Activated naive CD4-positive, alpha-beta T cell (primary cell): ENCODE measurements at places on chromosomes 3 and 15.
A peak's percentile ranks its signal among the peaks of the same experiment; 100 is the strongest.

- no peak for DNase-seq
Observed at GRCh38 chr3:46586738-46587246, 20.7 kb upstream of the LRRC2 start.

- no peak for DNase-seq
Observed at GRCh38 chr3:62550439-62550838, 177.1 kb upstream of the FEZF2 start.

DNA sequence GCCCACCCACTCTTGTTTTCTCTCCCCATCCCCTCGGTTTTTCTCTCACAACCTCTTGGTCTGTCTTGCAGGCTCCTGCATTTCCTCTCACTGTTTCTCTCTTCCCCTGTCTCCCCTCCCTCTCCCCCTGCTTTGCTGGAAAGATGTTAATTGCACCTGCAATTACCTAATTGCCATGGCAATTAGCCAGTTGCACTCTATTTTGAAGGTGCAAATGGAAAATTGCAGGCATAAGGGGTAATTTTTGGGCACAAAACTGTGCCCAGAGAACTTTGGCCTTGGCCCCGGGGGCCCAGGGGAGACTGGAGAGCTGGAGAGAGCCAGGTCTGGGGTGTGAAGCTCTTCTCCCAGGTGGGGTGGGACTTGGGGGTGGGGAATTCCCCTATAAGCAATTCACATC, 164.5 kb upstream of the TLE3 start:
- DNase-seq: no peak

GRCh38 chr3:10522646-10523303, 17.4 kb upstream of the ATP2B2 start:
- DNase-seq: no peak

- no peak for DNase-seq
Observed at GRCh38 chr3:48765376-48765775, 48.4 kb upstream of the IP6K2 start.

- no peak for DNase-seq
Observed at GRCh38 chr3:169148448-169149348, 514.8 kb downstream of the MECOM start.

GRCh38 chr3:66989860-66990696, 8.0 kb upstream of the KBTBD8 start:
- DNase-seq: no peak

DNA sequence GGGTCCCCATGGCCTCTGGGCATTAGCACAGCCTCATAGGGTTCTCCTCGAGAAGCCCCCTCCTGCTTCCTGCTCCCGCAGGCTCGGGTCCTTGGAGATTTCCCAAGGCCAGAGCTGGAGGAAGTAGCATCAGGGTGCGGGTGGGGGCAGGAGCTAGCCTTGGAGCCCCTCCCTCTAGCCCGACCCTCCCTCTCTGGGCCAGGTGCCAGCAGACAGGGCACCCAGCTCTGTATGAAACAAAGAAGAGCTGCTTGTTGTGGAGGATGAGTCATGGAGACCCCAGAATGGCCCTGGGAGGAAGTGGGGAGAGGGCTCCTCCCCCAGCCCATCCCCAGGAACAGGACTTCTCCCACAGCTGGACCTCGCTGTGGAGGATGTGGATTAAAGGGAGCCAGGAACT, 29.2 kb downstream of the EPHB3 start:
- DNase-seq: no peak

DNA sequence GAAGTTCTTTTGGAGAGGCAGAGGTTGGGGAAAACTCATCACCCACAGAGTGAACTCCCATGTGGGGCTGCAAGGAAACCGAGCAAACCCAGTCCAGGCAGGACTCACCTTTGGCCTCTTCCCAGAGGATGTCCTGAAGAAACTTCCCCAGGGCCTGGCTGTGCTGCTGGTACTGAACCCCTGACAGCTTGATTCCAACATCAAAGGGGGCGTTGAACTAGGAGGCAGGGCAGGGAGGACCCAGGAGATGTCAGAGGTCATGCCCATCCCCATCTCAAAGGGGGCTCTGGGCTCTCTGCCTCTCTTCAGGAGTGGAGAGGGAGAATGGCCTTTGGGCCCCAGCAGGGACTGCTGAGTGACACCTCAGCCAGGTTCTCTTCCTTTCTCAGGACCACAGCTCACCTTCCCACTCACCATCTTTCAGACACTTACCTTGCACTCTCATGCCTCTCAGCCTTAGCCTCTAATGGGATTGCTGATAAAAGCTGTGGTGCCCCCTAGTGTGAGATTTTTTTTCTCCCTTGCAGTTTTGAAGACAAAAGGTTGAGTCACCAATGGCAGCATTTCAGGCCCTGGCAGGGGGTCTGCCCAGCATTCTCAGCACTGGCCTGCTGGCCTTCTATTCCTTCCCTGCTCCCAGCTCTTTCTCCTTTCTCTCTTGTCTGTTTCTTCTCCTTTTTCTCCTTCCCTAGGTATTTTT, 6.0 kb downstream of the GHRL start:
- DNase-seq: no peak

DNA sequence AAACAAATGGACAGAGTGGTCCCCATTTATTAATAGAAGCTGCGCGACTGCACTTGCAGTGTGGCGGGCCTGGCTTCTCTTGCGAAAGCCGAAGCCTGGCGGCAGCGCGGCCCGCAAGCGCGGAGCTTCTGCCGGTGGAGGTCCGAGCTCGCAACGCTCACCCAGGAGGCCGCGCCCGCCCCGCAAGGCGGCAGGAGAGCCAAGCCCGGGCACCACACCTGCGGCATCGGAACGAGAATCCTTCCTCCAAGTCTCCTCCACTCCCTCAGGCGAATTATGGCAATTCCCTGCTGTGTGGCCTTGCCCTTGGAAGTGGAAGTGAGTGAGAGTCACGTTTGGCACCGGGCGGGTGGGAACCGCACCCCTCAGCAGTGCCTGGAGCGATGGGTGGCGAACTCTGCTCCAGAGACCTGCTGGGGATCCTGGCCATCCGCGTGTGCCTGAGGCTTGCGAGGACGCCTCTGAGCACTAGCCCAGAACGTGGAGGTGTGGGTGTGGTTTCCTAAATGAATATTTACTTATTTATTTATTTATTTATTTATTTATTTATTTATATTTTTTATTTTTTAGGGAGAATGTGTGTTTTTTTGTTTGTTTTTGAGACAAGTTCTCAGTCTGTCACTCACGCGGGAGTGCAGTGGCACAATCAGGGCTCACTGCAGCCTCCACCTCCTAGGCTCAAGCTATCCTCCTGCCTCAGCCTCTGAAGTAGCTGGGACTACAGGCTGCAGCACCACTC, 133.7 kb upstream of the UBE2E1 start:
- no peak for DNase-seq

DNA sequence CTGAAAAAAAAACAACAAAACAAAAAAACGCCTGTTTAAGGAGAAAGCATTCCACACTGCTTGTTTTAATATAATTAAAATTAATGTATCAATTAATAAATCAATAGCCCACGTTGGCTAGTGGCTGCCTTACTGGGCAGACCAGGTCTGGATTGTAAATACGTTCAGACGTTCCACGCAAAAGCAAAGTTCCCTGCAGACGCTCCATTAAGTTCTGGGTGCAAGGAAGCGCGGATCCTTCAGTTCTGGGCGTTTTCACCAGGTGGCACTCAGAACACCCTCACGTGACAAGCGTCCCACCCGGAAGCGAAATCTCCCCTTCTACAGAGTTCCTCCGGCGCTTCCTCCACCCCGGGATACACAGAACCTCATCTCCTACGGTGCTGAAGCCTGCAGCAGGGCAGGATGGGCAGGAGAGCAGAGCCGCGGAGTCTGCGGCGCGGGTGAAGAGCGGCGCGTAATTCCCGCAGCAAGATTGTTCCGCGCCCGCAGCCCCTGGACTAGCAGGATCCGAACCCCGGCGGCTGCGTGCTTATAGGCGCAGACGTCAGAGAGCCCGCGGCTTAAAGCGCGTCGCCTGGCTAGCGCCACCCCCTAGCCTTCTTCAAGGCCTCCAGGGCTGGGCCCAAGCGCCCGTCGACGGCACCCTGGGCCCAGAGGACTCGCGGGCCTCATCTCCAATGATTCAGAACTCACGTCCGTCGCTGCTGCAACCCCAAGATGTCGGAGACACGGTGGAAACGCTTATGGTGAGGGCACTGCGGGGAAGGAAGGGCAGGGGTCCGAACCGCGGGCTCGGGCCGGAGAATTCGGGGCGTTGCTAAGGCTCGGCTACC, at the start of gene SLC25A38:
SLC25A38 (plus strand) TSS at position 326 of the 836 bp plus-strand sequence; CDS start at position 681, 355 bp downstream.
- DNase-seq: no peak

- no peak for DNase-seq
Observed at GRCh38 chr3:120341658-120342346, 7.4 kb downstream of the LRRC58 start.

DNA sequence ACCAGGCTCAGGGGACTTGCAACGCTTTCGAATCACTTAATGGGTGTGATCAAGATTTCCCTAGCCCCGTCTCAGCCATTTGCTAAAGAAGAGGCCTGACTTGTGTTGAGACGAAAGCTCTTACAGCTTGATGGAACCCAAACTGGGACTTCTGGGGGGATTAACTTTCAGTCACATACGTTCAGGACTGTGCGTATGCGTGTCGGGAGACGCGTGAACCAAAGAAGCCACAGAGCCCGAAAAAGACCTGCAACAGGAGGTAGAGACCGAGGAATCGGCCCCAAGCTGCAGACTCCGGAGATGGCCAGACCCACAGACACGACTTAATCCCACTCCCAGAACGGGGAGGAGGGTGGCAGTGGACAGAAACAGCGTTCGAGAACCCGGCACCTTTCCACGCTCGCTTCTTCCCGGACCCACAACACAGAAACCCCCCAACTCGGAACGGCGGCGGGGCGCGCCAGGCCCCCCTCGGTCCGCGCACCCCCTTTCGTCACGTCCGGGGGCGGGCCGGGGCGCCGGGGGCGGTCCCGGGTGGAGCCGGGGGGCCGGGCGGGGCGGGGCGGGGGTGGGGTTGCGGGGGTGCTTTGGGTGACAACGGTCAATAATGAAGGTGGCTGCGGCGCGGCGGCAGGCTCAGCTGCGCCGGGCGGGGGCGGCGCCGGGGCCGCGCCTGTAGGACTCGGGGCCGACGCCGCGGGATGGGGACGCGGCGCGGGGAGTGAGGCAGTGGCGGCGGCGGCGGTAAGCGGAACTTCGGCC, at the start of gene ATP11B:
ATP11B (plus strand) TSS at position 604 of the 762 bp plus-strand sequence. CDS start 256 bp downstream, outside the sequence.
- DNase-seq: peak; percentile 35

DNA sequence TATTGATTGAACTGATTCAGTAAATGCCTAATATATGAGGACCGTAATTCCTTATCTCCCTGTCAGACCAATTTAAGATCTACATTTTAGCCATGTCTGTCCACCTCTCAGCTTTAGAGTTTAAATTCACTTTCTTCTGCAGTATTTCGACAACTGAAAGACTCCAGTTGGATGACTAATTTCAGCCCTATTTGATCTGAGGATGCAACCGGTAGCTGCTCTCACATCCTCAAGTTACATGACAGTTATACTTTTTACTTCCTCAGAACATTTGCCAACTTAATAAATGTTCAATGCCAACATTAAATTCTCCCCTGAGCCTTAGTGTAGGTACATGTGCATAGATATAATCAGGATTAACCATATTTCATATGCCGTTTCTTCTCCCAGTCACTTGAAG, 2.5 kb upstream of the HHLA2 start:
- DNase-seq: no peak

DNA sequence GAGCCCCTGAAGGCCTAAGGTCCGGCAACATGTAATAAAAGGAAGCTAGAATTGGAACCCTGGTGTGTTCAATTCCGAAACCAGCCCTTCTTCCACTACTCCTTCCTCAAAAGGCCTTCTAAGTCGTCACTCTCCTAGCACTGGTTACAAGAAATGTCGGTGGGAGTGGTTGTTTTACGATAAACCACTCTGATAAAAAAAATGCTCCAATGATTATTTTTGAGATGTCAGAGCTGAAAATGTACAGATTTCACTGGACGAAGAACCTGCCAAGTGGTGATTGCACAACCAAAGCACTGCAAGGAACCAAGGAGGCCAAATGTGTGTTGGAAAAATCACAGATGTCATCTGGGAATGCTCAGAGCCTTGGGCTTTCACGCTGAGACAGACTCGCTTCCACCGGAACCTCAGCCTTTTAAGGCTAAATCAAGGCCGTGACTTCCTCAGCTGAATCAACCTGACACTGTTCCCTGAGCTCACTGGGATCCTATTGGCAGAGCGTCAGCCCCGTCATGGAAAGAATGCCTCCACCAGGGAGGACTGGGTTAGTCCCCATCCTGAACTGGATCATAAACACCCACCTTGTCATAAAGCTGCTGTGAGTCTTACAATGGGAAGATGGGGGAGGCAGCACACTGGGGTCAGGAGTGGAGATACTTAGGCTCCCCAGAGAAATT, 108.1 kb upstream of the THBS1 start:
- no peak for DNase-seq

- no peak for DNase-seq
Observed at GRCh38 chr3:42157540-42158538, 66.7 kb downstream of the TRAK1 start.

DNA sequence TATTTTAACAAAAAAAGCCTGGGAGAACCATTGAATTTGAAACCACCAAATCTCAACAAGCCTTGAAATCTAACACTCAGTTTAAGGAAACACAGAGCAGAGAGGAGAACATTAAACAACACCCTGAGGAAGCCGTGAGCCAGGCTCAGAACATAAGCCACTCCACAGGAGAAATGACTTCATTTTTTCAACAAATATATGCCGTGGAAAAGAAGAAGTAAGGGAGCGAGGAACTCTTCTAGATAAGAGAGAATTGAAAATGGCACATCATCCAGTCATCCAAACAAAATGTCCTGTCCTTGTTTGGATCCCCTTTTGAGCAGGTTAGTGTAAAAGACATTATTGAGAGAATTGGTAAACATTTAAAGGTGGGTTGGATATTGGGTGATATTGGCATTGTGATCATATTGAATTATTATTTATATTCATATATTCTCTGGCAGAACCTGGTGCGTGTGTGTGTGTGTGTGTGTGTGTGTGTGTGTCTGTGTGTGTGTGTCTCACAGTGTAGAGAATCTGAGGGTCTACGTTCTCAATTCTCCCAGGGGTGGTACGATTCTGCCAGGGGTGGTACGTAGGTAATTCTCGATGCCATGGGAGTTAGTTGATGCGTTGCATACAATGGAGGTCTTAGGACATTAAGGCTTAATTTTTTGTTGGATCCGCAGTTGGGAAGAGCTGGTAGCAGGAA, 94.4 kb downstream of the ST6GAL1 start:
- DNase-seq: no peak

DNA sequence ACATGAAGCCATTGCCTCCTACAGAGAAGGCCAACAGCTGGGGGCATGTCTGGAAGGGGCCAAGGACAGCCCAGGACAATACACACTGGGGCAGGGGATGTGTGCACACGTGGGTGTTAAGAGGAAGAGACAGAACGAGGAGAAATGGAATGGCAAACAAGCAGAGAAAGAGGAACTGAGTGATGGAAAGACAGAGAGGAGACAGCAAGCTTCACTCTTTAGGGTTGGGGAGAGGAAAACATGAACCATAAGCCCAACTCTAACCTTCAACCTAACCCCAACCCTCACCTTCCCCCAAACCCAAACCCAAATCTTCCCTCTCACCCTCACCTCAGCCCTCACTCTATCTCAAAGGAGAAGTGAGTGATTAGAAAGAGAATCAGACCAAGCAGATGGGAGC, 11.9 kb upstream of the PARL start:
- no peak for DNase-seq

DNA sequence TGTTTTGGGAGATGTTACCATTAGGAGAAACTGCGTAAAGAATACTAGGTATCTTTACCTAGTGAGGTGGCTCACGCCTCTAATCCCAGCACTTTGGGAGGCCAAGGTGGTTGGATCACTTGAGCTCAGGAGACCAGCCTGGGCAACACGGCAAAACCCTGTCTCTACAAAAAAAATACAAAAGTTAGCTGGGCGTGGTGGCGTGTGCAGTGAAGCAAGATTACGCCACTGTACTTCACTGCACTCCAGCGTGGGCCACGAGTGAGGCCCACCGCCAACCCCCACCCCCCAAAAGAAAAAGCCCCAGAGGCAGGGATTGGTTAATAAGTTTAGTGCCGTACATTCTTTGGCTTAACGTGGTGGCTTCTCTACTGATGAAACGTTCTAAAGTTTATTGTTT, 23.5 kb downstream of the TRIM71 start:
- DNase-seq: no peak
